Stimulated activated CD4-positive, alpha-beta T cell treated with anti-CD3 and anti-CD28 coated beads, TNF-alpha, amount 100 ng/mL, for 48 hours (primary cell): ENCODE measurements at places on chromosomes 16 and 17.
A peak's percentile ranks its signal among the peaks of the same experiment; 100 is the strongest.

DNA sequence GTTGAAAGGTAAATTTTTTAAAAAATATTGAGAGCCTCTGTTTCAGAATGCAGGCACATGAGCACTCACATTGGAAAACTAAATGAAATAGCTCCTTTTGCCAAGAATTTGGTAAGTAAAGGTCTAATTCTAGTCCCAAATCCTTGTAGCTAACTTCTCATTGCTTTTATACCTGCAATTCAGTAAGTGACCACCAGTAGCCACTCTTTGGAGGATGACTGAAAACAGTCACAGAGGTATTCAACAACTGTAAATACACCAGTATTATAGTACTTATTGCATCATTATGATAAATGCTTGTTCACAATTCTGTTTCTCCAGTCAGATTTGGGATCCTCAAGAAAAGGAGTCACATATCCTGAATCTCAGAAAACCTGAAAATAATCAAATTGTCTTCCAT lies 562.4 kb upstream of the CDH11 start:
- no peak for DNase-seq

DNA sequence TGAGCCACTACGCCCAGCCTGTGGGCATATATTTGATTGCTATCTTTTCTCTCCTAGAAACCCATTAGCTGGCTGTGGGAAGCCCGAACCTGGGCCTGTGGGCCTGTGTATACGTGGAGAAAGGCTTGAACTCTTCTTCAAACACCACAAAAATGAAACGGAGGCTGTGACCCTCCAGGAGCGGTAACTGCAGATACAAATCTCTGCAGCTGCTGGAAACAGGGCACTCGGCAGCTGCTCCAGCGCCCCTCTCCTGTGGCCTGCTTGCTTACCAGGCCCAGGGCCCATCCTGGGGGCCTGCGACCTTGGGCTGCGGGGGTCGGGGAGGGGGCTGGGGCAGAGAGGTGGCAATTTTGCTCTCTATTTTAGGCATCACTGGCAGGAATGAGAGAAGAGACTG lies 28.0 kb upstream of the MTSS2 start:
- no peak for DNase-seq

GRCh38 chr16:47046726-47047523 lies 73.5 kb upstream of the DNAJA2 start:
- DNase-seq = no peak

DNA sequence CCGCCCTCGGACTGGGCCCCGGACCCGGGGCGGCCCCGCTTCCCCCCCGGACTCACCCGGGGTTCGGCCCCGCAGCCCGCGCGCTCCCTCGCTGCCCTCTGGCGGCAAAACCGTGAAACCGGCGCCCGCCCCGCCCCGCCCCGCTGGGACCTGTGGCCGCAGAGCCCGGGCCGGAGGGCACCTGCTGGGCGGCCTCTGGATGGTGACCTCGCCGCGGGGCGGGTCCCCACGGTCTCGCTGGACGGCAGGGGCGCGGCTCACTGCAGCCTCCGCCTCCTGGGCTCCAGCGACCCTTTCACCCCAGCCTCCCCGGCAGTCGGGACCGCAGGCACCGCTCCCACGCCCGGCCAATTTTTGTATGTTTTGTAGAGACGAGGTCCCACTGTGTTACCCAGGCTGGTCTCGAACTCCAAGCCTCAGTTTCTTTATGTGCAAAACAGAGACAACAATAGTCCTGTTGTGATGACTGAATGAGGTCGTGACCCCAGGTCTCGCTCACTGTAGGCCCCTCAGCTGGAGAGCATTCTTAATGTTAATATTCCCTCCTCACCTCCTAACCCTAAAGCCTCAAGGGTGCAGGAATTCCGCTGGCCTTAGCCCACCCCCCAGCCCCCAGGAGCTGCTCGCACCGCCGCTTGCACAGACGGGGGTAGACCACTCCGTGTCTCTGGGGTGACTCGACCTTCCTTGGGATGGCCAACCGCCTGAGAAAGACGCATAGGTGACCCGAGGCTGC lies 33.7 kb upstream of the RPH3AL start:
- peak; percentile 45 for DNase-seq

GRCh38 chr17:77535435-77535834 lies 394.7 kb downstream of the SEC14L1 start:
- no peak for DNase-seq

- no peak for DNase-seq
Observed at GRCh38 chr17:74725111-74725510, 11.9 kb upstream of the RAB37 start.

DNA sequence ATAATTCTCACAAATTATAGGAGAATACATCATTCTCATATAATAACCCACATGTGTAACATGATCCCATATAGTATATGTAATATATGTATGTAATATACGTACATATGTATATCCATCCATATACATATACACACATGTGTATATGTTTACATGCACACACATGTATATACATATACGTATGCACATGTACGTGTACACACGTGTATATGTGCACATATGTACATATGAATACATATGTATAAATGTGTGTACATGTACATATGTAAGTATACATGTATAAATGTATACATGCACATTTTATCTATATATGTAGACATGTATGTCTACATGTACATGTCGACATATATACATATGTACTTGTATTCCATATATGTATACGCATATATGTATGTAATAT lies 288.8 kb downstream of the NPIPA8 start:
- no peak for DNase-seq

GRCh38 chr17:31508288-31509094 lies 117.0 kb downstream of the RAB11FIP4 start:
- DNase-seq = peak; percentile 60

DNA sequence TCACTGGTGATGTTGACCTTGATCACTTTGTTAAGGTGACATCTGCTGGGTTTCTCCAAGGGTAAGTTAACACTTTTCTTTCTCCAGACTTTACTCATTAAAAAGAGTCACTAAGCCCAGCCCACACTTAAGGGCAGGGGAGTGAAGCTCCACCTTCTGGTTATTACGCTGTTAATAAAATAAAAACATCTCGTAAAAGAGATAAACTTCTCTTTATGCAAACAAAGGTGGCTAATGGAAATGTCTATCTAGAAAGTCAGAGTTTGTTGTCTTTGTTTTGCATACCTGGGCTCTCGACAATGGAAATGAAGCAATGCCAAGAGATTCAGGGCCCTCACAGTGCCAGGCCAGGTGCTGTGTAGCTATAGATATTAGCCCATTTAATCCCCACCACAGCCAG lies 134.4 kb downstream of the ZFHX3 start:
- DNase-seq = no peak

DNA sequence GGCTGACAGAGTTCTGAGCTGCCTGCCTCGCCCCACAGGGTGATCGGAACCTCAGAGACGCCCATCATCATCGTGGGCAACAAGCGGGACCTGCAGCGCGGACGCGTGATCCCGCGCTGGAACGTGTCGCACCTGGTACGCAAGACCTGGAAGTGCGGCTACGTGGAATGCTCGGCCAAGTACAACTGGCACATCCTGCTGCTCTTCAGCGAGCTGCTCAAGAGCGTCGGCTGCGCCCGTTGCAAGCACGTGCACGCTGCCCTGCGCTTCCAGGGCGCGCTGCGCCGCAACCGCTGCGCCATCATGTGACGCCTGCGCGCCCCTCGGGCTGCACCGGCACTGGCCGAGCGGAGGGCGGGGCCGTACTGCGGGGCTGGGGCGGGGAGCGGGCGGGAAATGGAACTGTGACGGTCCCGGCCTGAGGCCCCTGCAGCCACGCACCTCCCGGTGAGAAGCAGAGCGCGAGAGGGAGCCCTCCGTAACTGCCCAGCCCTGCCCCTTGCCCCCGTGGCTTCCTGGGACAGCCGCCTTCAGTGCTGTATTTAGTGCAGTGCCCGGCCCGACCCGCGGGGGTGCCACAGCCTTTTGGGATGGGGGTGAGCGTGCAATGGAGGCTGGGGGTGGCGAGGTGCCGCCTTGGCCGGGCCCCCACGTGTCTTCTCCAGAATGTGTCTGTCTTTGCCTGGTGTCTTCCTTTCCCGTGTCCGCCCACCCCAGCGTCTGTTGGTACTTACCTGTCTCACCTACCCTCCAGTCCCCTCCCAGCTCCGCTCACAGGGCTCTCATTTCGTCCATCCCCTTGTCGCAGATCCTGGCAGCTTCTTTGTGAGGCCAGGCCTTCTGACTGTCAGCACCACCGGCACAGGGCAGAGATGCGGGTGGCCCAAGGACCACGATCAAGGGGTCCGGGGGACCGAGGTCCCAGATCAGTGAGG lies 9.8 kb downstream of the RASL10B start:
- no peak for DNase-seq

DNA sequence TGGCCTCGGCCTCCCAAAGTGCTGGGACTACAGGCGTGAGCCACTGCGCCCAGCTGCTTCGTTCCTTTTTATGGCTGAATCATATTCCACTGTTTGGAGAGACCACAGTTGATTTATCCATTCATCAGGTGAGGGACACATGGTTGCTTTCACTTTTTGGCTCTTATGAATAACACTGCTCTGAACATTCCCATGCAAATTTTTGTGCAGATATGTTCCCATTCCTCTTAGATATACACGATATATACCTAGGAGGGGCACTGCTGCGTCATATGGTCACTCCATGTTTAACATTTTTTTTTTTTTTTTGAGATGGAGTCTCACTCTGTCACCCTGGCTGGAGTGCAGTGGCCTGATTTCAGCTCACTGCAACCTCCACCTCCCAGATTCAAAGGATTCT lies 13.9 kb upstream of the GLIS2 start:
- DNase-seq = no peak

- DNase-seq = no peak
Observed at GRCh38 chr17:74825952-74826719, 33.5 kb downstream of the GRIN2C start.
